Keratinocyte (primary cell): ENCODE measurements at places on chromosomes 3 and 15. TPM values are rescaled to one million over a fixed set of nuclear protein-coding genes. Genes with fewer than 3 reads are reported as not detected.

- peaks cover 39% of the 10 kb centered on the region for H3K4me1 ChIP-seq
- no peak overlapping the region for H3K4me3 ChIP-seq
- H3K27me3 ChIP-seq, result no peaks in the 10 kb centered on the region
- no peak for DNase-seq
- no peaks in the 10 kb centered on the region for H3K36me3 ChIP-seq
These were observed 10.0 kb downstream of the MYO5A start for GRCh38 chr15:52518487-52519371.

Gene CALML4
- polyA plus RNA-seq, result 3.0 to 7.0 TPM (median 3.3 TPM) in 3 replicates

DNA sequence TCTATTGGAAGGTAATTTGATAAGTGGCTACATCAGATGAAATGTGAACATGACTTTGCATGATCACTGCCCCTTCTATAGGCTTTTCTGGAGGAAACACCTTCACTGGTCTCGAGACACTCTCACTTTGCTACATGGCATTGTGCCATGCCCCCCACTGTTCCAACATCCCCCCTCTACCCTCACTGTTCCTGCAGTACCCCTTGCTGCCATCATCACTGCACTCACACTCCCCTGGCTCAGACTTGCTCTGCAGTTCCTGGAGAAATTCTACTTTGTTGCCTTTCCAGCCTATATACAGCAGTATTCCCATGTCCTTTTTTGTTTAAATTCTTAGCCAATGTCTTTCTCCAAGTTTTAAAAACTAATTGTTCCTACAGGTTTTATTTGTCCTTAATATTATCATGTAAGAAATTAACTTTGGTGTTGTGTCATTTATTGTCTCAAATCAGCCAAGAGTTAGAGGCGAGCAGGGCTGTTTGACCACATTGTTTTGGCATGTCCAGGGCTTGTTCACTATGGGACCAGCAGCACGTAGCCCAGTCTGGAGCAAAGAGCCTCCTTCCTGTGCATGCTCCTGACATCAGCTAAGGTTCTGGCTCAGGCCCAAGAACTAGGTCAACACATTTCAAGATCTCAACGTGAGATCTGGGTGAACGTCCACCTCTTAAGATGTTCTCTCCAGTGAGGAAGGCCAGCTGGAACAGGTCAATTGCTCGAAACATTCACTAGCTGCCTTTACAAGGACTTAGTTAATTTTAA lies 246.4 kb downstream of the SLC9A9 start:
- H3K27ac ChIP-seq, result no peak overlapping the region
- no peak for DNase-seq
- H3K36me3 ChIP-seq, result no peaks in the 10 kb centered on the region

Gene BNC1
- 109 to 182 TPM (median 137 TPM) in 3 replicates for polyA plus RNA-seq

GRCh38 chr3:148924562-148924961 lies 59.5 kb downstream of the CPA3 start:
- H3K27ac ChIP-seq, result no peak overlapping the region
- H3K4me1 ChIP-seq, result no peaks in the 10 kb centered on the region
- H3K36me3 ChIP-seq, result no peaks in the 10 kb centered on the region
- no peak for DNase-seq
